Right cardiac atrium (tissue), 5 donors: ENCODE measurements at places on chromosomes 11 and 22.

DNA sequence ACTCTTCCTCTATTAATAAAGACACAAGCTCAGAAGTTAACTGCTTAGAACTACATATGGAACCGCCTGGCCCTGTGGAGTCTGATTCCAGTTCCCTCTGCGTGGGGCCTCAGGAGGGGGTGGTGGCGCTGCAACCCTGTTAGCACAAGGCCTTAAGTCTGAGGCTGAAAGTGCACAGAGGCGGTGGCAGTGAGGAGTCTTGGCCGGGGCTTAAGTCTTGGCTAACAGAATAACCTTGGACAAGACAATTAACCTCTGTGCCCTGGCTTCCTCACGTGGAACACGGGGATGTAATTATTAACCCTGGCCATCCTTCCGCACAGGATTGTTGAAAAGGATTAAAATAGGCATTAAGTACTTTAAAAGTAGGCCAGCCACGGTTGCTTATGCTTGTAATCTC, 191.5 kb downstream of the CEP164 start:
- no peak for DNase-seq

- DNase-seq: no peak
Measured at GRCh38 chr11:14124886-14125285, 162.4 kb downstream of the SPON1 start.

- no peak for DNase-seq
Measured at GRCh38 chr11:109697140-109697843, 275.3 kb downstream of the C11orf87 start.

DNA sequence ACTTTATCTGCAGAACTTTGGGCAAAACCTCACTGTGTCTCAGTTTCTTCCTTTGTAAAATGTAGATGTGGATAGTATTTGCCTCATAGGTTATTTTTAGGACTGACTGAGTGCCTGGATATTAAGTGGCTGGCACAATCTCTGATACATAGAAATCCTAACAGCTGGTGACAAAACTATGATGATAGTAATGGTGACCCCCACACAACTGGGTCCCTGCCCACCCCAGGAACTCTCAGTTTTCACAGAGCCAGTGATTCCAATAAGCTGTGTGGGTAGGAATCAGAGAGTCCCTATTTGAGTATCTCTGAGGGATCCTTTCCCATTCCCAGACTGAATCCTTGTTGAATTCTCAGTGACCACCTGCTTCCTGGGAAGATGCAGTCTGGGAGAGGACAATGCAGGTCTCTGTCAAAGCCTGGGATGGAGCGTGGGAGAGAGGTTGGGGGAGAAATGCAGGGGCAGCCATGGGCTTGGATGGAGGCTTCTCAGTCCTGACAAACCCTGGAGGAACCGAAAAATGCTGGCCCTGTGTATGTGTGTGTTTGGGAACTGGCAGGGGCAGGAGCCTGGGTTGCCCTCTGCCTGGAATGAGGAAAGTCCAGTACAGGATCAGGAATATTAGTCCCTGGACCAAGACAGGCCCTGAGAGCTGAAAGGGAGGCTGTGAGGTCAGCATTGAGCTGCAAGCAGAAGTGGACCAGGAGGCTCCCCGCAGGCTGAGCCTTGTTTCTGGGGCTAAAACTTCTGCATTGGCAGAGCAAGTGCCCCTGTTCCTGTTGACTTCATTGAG, 6.1 kb upstream of the P2RY6 start:
- DNase-seq: no peak

DNA sequence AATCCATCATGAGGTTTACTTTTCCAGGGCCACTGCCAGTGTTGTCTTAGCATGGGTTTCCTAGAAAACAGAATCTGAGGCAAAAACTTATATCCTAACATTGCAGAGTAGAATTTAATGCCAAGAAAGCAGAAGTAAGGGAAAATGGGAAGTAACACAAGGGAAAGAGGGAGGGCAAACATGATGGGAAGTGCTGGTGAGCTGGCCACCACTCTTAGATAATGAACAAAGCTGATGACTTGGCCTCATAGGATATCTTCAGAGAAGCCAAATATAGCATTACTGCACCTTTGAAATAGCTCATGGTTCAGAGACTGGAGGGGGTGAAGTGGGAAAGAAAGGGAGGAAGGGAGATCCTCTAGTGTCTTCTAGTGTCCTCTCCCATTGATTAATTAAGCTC, 24.8 kb upstream of the CALCB start:
- DNase-seq: no peak

- no peak for DNase-seq
Measured at GRCh38 chr11:33663121-33663520, 37.5 kb downstream of the C11orf91 start.

GRCh38 chr11:107623183-107623582, 32.2 kb downstream of the ELMOD1 start:
- peak; percentile 26 for DNase-seq

DNA sequence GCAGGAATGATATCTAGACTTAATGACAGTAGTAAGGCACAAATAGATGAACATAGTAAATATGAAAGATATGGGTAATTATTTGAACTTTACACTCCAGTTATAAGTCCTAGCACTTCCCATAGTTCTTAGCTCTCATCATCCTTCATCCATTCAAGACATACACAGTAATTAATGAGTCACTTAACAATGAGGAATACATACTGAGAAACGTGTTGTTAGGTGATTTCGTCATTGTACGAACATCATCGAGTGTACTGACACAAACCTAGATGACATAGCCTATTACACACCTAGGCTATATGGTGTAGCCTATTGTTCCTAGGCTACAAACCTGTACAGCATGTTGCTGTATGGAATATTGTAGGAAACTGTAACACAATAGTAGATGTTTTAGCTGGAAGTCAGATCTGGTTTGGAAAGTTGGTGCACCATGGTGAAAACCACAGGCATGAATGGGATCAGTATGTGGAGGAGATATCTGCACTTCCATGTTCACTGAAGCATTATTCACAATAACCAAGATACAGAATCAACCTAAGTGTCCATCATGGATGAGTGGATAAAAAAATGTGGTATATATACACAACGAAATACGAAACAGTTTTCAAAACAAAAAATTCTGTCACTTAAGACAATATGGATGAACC, 229.9 kb upstream of the PITPNB start:
- no peak for DNase-seq

DNA sequence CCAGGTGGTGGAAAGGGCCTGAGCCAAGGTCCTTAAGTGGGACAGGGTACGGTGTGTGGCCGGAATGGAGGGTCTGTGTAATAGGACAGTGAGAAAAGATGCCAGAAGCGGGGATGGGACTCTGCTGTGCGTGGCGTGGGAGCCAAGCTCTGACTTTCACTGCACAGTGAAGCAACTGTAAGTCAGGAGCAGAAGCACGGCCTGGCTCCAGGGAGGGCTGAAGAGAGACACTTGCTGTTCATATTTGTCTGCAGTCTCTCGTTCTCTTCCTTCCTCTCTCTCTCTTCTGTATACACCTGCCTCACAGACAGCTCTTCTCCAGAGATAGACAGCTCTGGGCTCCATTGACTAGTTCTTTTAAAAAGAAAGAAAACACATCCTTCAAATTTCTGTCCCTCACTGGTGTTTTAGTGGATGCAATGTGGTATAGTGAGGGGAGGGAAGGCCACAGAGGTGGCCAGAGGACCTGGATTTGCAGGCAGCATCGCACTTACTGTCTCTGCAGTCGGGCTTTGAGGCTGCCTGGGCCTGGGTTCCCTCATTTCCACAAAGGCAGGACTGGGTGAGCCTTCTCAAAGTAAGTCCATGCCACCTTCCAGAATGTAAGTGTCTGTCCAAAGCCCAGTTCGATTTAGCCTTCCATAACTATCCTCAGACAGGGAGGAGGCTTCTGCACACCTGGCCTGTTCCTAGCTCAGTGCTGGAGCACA, 2.1 kb downstream of the IL17RA start:
- DNase-seq: no peak

- DNase-seq: no peak
Measured at GRCh38 chr11:41284354-41284753, 175.1 kb downstream of the LRRC4C start.

GRCh38 chr11:13944911-13945425, 17.6 kb upstream of the SPON1 start:
- no peak for DNase-seq

DNA sequence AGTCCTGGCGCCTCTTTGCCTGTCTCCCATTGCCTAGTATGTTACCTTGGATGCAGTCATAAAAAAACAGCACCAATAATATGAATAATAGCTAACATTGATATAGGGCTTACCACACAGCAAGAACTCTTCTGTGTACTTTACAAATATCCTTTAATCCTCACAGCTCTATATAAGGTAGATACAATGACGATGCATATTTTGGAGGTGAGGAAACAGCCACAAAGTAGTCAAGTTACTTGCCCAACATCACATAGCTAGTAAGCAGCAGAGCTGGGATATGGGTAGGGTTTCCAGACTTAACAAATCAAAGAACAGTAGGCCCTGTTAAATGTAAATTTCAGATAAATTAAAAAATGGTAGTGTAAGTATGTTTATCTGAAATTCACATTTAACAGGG, 128.8 kb downstream of the ST3GAL4 start:
- DNase-seq: no peak

- DNase-seq: no peak
Measured at GRCh38 chr22:46833228-46833627, 70.8 kb downstream of the TBC1D22A start.

DNA sequence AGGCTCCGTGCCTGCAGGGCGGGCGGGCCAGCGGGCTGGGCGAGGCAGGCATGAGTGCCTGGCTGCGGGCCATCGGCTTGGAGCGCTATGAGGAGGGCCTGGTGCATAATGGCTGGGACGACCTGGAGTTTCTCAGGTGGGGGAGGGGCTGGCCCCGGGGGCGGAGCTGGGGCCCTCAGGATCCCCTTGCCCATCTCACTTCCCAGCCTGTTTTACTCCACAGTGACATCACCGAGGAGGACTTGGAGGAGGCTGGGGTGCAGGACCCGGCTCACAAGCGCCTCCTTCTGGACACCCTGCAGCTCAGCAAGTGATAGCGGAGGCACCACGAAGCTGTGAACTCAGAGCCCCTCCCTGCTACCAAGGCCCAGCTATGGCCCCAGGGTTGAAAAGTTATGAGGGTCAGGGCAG, 5.9 kb downstream of the PHOX2A start:
- DNase-seq: peak; percentile 77

DNA sequence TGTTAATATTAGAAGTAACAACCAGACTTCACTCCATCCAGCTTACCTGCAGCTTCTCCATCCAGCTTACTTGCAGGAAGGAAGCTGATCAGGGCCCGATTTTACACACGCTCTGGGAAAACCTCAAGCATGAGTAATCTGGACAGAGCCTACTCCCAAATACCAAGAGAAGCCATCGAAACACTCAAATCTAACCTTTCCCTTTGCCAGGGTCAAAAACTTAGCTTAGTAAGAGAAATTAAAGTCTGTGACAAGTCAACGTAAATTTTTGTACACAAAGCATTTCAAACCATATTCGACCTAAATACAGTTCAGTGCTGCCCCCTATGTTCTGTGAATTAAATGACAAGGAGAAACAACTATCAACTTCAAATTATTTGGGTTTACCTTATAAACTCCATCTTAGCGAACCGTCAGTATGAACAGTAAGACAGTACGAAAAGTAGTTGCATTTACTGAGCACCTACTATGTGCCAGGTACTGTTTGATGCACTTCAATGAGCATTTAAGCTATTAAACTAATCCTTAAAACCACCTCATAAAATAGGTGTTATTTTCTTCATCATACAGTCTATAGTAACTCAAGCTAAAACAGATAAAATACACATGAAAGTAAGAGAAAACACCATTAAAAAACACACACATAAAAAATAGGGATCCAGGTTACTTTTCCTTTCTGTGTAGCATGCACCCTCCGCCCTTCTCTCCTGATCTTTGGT, 36.9 kb downstream of the ARFGAP3 start:
- DNase-seq: no peak

- no peak for DNase-seq
Measured at GRCh38 chr11:126450198-126450597, 94.7 kb downstream of the ST3GAL4 start.

DNA sequence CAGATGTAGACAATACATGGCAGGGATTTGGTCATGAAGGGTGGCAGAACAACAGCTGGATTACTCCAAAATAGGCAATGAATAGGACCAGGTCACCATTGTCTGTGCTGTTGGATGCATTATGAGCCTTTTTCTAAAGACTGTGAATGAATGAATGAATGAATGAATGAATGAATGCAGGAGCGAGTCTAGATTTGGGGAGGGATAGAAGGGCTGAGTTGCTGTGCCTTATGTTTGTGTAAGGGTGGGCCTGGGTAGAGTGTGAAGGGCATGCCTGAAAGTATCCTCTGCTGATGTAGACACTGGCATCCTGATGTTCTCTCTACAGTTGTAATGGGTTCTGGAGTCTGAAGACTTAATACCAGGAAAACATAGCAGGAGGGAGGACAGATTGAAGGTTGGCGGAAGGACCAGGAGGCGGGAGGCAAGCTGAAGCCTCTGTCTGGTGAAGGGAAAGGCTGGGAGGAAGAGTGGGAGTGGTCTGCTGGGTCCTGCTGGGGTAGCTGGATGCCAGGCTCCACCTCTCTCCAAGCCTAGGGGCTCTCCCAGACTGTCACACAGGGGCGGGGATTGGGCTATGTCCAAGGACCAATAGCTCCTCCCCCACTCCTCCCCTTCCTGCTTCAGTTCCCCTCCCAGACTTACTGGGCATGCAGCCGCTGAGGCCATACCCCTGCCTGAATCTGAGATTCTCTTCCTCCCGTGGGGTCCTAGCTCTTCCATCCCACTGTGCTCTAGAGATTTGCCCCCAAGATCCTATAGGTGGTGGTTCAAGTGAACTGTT, 4.8 kb downstream of the TRIM3 start:
- peak; percentile 93 for DNase-seq

- DNase-seq: no peak
Measured at GRCh38 chr11:17230867-17231851, 23.4 kb upstream of the PIK3C2A start.

- DNase-seq: no peak
Measured at GRCh38 chr22:19991395-19991644, 25.3 kb downstream of the ARVCF start.

DNA sequence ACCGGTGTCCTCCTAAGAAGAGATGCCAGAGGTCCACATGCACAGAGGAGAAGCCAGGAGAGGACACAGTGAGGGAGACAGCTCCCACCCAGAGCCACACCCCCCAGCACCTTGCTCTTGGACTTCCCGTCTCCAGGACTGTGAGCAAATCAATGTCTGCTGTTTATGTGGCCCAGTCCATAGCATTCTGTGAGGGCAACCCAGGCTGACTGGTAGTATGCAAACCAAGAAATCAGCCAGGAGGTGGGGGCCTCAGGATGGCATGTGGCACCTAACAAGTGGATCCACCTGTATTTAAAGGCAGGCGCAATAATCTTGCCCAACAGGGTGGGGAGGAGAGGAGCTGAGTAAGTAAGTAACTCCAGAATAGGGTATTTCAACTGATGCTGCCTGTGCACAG, 136.4 kb downstream of the BRD1 start:
- DNase-seq: no peak

GRCh38 chr22:41906822-41907221, 8.1 kb downstream of the SHISA8 start:
- DNase-seq: no peak

DNA sequence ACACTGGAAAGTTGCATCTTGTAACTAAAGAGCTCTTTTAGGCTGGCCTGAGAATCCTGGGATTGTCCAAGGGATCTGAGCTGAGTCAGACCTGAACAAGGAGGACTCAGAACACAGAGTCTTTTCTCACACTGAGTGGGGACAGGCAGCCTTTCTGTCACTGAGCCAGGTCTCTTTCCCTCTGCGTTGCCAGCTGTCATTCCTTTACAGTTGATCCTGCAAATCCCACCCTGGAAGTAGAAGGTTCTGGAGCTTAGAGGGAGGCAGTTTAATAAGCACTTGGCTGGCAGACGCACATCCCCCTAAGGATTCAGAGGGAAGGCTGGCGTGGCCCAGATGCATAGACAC, 76.3 kb upstream of the SUSD2 start:
- no peak for DNase-seq
